ENCODE measurements at places on chromosomes 11 and 22. TPM values are rescaled to one million over a fixed set of nuclear protein-coding genes. Genes with fewer than 3 reads are reported as not detected.

The EPS8L2 gene
- 3.9 TPM for total RNA-seq

GRCh38 chr11:90113541-90113940, 20.9 kb upstream of the NAALAD2 start:
- no peak for DNase-seq
- no peaks in the 10 kb centered on the region for H3K36me3 ChIP-seq
- H3K4me1 ChIP-seq, result no peaks in the 10 kb centered on the region
- no peak overlapping the region for H3K4me3 ChIP-seq

- no peak overlapping the region for H3K4me3 ChIP-seq
- no peaks in the 10 kb centered on the region for H3K27me3 ChIP-seq
- H3K27ac ChIP-seq, result no peak overlapping the region
- no peak for DNase-seq
Measured at GRCh38 chr11:115425816-115426215, 78.4 kb downstream of the CADM1 start.

GRCh38 chr22:28407645-28408044, 272.0 kb downstream of the TTC28 start:
- DNase-seq, result no peak
- no peak overlapping the region for H3K4me3 ChIP-seq
- H3K27ac ChIP-seq, result no peak overlapping the region
- no peaks in the 10 kb centered on the region for H3K36me3 ChIP-seq

DNA sequence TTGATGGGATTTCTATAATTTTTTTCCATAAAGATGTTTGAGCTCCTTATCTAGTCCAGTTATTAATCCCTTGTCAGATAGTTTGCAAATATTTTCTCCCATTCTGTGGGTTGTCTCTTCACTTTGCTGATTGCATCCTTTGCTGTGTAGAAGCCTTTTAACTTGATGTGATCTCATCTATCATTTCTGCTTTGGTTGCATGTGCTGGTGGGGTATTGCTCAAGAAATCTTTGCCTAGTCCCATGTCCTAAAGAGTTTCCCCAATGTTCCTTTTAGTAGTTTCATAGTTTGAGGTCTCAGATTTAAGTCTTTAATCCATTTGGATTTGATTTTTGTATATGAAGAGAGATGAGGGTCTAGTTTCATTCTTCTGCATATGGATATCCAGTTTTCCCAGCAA, 1.7 kb upstream of the IL2RB start:
- no peak overlapping the region for H3K4me3 ChIP-seq
- no peaks in the 10 kb centered on the region for H3K36me3 ChIP-seq
- no peaks in the 10 kb centered on the region for H3K27me3 ChIP-seq
- peaks cover 23% of the 10 kb centered on the region for H3K4me1 ChIP-seq

- no peaks in the 10 kb centered on the region for H3K27me3 ChIP-seq
- H3K4me3 ChIP-seq, result no peak overlapping the region
- H3K27ac ChIP-seq, result no peak overlapping the region
- DNase-seq, result no peak
- H3K4me1 ChIP-seq, result no peaks in the 10 kb centered on the region
Measured at GRCh38 chr11:90250970-90251369, 28.1 kb upstream of the CHORDC1 start.

DNA sequence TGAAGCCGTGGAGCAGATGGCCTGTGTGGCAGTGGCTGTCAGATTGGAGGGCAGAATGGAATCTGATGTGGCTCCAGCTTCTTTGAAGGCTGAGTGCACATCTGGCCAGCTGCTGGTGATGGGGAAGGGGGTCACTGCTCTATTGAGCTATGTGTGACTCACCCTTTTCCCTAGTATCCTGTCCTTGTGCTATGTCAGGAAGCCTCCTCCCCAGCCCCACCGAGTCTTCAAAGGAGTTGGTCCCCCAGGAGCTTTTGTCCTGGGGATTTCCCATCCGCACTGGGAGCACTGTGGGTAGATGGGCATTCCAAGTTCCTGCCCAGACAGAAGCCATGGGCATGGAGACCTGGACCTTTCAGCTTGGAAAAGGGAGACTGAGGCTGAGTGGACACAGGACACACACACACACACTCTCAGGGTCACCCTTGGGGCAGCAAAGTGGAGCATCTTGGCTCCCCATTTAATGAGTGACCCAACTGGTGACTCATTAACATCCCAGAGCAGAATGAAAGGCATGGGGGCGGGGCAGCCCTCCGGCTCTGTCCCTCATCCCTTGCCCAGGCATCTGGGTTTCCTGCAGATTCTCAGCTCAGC, 3.3 kb downstream of the SERPINH1 start:
- DNase-seq, result no peak
- H3K4me1 ChIP-seq, result peaks cover 5% of the 10 kb centered on the region
- H3K27me3 ChIP-seq, result no peaks in the 10 kb centered on the region
- H3K36me3 ChIP-seq, result peaks cover 28% of the 10 kb centered on the region

DNA sequence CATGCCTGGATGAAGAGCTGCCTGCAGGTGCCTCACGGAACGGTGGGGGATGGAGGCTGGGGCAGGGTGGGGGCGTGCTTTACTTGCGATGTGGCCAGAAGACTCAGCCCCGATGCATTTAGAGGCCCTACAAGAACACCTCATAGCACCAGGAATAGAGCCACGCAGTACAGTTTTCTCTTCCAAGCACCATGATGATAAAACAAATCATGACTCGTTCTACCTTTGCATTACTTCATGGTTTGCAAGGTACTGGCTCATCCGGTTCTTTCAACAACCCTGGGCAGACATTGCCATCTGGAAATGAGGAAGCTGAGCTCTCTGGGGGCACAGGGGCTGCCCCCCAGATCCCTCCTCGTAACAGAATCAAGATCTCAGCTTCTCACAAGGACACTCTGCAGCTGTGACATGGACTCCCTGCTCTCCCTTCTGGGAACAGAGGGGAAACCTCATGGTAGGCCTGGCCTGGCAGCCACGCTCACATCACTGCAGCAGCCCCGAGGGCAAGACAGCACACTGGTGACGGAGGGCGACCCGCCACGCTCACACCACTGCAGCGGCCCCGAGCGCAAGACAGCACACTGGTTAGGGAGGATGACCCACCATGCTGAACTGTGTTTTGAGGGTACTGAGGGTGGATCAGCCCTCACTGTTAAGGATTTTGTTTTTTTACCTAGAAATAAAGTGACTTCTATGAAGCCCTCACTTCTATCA, 46.9 kb downstream of the PHF21B start:
- no peaks in the 10 kb centered on the region for H3K27me3 ChIP-seq
- DNase-seq, result no peak
- no peak overlapping the region for H3K27ac ChIP-seq
- H3K4me1 ChIP-seq, result no peaks in the 10 kb centered on the region
- H3K36me3 ChIP-seq, result no peaks in the 10 kb centered on the region
- H3K4me3 ChIP-seq, result no peak overlapping the region

- H3K27ac ChIP-seq, result no peak overlapping the region
- DNase-seq, result no peak
- no peaks in the 10 kb centered on the region for H3K4me1 ChIP-seq
Measured at GRCh38 chr11:78982473-78982872, 407.8 kb upstream of the NARS2 start.

- no peaks in the 10 kb centered on the region for H3K27me3 ChIP-seq
- DNase-seq, result no peak
- H3K4me1 ChIP-seq, result no peaks in the 10 kb centered on the region
- H3K4me3 ChIP-seq, result no peak overlapping the region
Measured at GRCh38 chr11:100638648-100639047, 48.4 kb upstream of the ARHGAP42 start.

- H3K4me1 ChIP-seq, result no peaks in the 10 kb centered on the region
- no peak overlapping the region for H3K4me3 ChIP-seq
- DNase-seq, result no peak
Measured at GRCh38 chr11:7846003-7846402, 49.3 kb upstream of the OR5P2 start.

DNA sequence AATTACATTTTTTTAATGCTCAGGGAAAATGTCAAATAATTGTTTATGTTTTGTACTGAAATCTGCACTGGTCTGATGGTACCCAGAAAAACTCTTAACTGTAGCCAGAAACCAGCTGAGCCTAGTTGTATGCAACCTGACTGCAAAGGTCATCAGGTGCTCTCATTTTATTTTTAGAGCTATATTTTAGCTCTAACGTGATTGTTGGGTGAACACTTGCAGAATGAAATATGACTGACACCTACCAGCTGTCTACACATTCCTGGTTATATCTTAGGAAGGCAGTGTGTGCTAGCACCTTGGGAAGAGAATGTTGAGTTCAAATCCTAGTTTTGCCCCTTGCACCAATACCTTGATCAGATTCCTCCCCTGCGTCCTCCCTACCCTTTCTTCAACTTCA, 23.6 kb downstream of the PTPRJ start:
- H3K27me3 ChIP-seq, result no peaks in the 10 kb centered on the region
- DNase-seq, result no peak
- H3K36me3 ChIP-seq, result no peaks in the 10 kb centered on the region
- H3K27ac ChIP-seq, result peak overlapping the region; percentile 30

The OR52H1 gene
- total RNA-seq, result 0.05 TPM

The PRG3 gene
- 83.9 TPM for total RNA-seq

DNA sequence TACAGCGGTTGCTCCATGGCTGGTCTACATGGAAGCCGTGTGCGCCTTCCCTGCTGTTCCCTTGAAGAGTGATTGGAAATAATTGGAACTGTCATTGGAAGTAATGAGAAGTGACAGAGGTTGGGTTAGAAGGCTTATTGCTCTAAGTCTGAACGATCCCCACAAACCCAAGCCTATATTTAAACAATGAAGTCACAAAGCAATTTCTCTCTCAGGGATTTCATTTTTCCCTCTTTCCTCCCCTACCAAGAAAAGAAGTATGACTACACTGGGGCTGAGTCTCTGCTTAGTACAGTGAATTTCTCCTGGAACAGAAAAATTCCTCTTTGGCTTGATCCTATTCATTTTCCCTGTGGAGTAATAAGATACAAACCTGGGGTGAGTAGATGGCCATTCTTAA, 7.8 kb downstream of the CLMP start:
- peaks cover 10% of the 10 kb centered on the region for H3K27me3 ChIP-seq
- H3K4me3 ChIP-seq, result no peak overlapping the region
- no peak for DNase-seq
- no peak overlapping the region for H3K27ac ChIP-seq
- peaks cover under 1% of the 10 kb centered on the region for H3K4me1 ChIP-seq

GRCh38 chr11:94737171-94737611, 31.0 kb upstream of the AMOTL1 start:
- H3K36me3 ChIP-seq, result no peaks in the 10 kb centered on the region
- H3K4me1 ChIP-seq, result peaks cover 25% of the 10 kb centered on the region
- no peak for DNase-seq
- peaks cover 31% of the 10 kb centered on the region for H3K27me3 ChIP-seq

GRCh38 chr11:45523760-45524159, 141.7 kb downstream of the CHST1 start:
- H3K27me3 ChIP-seq, result no peaks in the 10 kb centered on the region
- no peak for DNase-seq
- H3K4me3 ChIP-seq, result no peak overlapping the region
- H3K4me1 ChIP-seq, result no peaks in the 10 kb centered on the region
- H3K36me3 ChIP-seq, result no peaks in the 10 kb centered on the region

The PLAAT2 gene
- 0.19 TPM for total RNA-seq

DNA sequence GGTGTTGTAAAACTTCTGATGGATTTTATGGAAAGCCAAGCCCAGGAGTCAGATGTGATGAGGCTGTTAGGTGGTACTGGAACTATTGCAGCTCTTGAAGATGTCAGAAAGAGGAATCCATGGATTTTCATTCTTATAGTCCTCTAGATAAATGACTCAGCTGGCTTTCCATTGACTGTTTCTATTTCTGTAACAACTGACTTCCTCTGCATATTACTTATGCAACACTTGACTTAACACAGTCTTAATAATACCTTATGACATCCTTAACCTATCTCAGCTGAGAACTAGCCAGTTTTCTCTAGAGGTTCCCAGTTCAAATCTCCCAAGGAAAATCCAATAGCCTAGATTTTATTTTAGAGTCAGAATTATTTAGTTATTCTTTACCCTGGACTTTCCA, 263.8 kb downstream of the LUZP2 start:
- no peak overlapping the region for H3K4me3 ChIP-seq
- no peaks in the 10 kb centered on the region for H3K36me3 ChIP-seq
- H3K27ac ChIP-seq, result no peak overlapping the region
- no peaks in the 10 kb centered on the region for H3K4me1 ChIP-seq
- DNase-seq, result no peak

The C22orf42 gene
- 0.19 TPM for total RNA-seq

DNA sequence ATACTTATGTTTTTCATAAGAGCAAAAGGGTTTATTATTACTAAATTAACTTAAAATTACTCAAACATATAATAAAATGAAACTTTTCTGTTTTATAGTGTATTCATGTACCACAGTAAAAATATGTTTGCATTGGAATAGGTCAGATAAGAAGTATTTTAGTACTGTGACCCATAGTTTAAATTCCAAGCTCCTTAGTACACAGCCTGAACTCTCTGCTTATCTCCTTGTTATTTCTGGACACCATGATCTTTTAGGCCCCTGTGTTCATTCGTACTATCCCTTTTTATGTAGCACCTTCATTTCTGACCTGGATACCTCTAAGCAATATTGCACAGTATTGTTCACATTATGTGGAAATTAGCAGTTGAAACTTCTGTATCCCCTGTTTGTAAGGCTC, 296.7 kb upstream of the SYN3 start:
- no peaks in the 10 kb centered on the region for H3K36me3 ChIP-seq
- DNase-seq, result no peak
- no peaks in the 10 kb centered on the region for H3K4me1 ChIP-seq
- H3K4me3 ChIP-seq, result no peak overlapping the region
- H3K27ac ChIP-seq, result no peak overlapping the region

GRCh38 chr11:65215441-65216076, 33.8 kb downstream of the CAPN1 start:
- H3K4me1 ChIP-seq, result peaks cover 43% of the 10 kb centered on the region
- H3K36me3 ChIP-seq, result peaks cover 16% of the 10 kb centered on the region
- H3K27me3 ChIP-seq, result no peaks in the 10 kb centered on the region

DNA sequence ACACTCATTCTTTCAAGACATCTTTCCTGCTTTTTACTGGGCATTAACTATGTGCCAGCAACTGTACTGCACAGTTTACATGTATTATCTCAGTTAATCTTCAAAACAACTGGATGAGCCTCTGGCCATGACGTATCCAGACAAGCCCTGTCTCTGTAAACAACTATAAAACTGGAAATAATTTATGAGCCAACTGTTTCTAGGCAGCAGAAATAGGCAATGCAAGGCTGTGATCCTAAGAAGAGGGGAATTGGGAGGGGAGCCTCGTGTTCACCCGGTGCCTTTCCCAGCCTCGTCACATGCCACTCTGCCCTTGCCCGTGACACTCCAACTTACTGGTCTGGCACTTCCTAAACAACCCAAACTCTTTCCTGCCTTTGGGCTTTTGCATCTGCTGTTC, 82.8 kb downstream of the FBXO7 start:
- H3K27me3 ChIP-seq, result no peaks in the 10 kb centered on the region
- no peak for DNase-seq
- no peaks in the 10 kb centered on the region for H3K36me3 ChIP-seq
- no peak overlapping the region for H3K27ac ChIP-seq

The SLC5A12 gene
- total RNA-seq, result 0.05 TPM

GRCh38 chr22:21754523-21754922, 18.9 kb upstream of the YPEL1 start:
- no peak overlapping the region for H3K27ac ChIP-seq

- H3K4me3 ChIP-seq, result peak overlapping the region; percentile 82
- peak overlapping the region; percentile 86 for H3K27ac ChIP-seq
- peaks cover 18% of the 10 kb centered on the region for H3K36me3 ChIP-seq
- peaks cover 12% of the 10 kb centered on the region for H3K4me1 ChIP-seq
Measured at GRCh38 chr11:47270331-47271271, 668 bp downstream of the MADD start.
